ENCODE measurements at places on chromosomes 4 and X.
A peak's percentile ranks its signal among the peaks of the same experiment; 100 is the strongest.

GRCh38 chr4:186743261-186743660, 19.6 kb upstream of the FAT1 start:
- DNase-seq: no peak

DNA sequence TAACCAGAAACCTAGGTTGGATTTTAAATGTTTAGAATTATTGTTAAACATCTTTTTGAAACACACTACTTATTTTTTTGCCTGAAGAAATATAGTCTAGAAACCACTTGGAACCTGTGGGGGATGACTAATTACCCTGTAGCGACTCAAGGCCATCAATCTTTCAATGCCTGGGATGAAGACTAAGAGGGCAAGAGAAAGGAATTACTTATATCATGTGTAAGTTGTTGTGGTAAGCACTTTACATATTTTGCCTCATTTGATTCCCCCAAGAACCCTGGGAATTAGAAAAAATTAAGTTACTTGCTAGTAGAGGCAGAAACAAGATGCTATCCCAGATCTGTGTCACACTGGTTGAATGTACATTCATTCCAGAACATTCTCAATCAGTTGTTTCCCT, 170.9 kb upstream of the GRIA3 start:
- DNase-seq: peak; percentile 70

- DNase-seq: peak; percentile 22
These were observed 46.4 kb downstream of the PRPS1 start for GRCh38 chrX:107674480-107675364.

- no peak for DNase-seq
These were observed 9.2 kb downstream of the MAP9 start for GRCh38 chr4:155367608-155368007.

GRCh38 chrX:40095583-40096394, 2.0 kb downstream of the BCOR start:
- no peak for DNase-seq

GRCh38 chr4:7291372-7292114, 99.2 kb downstream of the SORCS2 start:
- DNase-seq: no peak

GRCh38 chr4:45776146-45776545, 347.7 kb downstream of the GABRG1 start:
- DNase-seq: no peak

DNA sequence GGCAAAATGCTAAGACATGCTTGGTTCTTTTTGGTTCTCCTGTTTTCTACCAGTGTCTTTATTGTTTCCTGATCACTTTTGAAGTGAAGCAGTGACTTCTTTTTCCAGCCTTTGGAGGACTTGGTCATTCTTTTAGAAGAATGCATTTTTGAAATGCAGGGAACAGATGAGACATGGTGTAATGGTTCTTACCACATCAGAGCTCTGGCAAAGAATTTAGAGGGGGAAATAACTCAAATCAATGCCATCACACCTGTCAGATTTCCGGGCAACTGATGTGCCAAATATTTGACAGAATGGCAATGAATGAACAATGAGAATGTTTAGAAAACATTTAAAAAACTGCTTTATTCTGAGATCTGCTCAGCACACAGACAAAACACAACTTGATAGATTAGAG, 519.6 kb downstream of the IQCM start:
- DNase-seq: no peak

- DNase-seq: no peak
These were observed 353.1 kb upstream of the CLNK start for GRCh38 chr4:11037637-11038036.

DNA sequence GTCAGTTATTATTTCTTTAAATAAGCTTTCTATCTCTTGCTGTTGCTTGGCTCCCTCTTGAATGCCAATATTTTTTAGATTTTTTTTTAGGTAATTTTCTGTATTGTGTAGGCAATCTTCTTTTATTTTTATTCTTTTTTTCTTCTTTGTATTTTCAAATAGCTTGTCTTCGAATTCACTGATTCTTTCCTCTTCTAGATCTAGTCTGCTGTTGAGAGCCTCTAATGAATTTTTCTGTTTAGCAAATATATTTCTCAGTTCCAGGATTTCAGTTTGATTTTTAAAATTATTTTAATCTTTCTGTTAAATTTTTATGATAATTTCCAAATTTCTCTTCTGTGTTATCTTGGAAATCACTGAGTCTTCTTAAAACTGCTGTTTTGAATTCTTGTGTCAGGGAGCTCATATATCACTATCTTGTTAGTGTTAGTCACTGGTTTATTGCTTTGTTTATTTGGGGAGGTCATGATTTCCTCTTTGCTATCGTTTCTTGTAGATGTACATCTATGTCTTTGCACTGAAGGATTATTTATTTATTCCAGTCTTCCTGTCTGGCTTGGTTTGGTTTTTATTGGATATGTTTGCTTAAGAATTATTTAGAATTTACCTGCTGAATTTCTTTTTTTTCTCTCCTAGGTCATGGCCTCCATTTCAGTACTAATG, 39.9 kb upstream of the GPRIN3 start:
- no peak for DNase-seq

DNA sequence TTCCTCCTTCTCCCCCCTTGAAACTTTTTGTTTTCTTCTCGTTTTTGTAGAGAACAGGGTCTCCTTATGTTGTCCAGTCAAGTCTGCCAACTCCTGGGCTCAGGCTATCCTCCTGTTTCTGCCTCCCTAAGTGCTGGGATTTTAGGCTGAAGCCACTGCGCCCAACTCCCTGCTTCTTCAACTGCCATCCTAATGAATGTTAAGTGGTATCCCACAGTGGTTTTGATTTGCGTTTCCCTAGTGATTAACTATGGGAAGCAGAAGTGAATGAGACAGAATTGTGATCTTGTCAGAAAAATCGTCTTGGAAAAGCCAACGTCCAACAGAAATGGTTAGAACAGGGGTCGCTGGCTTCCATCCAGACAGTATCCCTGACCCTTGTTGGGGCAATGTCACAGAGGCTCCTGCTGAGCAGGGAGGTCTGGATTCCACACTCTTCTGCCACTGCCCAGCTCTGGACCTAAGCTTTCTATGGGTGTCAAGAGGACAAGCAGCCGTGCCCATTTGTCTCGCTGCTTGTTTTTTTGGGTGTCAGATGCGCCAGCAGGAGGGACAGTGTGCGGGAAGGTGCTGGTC, 869 bp upstream of the ADD1 start:
- DNase-seq: no peak

DNA sequence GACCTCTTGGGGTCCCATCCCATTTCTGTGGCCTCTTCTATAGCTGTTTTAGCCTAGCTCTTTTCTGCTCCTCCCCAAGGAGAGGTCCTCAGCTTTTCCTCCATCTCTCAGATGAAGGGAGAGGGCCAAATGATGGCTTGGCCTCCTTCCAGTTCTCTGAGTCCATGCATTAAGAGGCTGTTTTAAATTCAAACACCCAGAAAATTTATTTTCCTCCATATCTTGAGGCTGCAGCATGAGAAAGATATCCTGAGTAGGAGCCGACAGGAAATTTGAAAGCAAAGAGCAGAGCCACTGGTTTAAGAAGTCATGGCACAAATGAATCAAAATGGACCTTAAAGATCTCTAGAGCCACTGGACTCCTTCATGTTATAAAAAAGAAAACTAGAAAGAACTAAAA, 558.8 kb downstream of the MID1IP1 start:
- DNase-seq: no peak

GRCh38 chr4:73067971-73068394, 1.5 kb downstream of the COX18 start:
- DNase-seq: peak; percentile 7

- DNase-seq: no peak
These were observed 14.9 kb upstream of the CDKN2AIP start for GRCh38 chr4:183429489-183429888.

DNA sequence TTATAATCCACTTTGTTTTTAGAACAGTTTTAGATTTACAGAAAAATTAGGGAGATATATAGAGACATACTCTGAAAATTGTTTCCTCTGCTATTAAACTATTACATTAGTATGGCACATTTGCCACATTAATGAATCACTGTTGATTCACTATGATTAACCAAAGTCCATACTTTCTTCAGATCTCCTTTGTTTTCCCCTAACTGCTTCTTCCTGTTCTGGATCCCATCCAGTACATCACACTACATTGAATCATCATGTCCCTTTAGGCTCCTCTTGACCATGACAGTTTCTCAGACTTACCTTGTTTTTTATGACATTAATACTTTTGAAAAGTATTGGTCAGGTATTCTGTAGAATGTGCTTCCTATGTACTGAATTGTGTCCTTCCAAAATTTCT, 109.2 kb upstream of the EDNRA start:
- DNase-seq: peak; percentile 69

- DNase-seq: no peak
These were observed 17.8 kb upstream of the ARSJ start for GRCh38 chr4:113997206-113997605.

DNA sequence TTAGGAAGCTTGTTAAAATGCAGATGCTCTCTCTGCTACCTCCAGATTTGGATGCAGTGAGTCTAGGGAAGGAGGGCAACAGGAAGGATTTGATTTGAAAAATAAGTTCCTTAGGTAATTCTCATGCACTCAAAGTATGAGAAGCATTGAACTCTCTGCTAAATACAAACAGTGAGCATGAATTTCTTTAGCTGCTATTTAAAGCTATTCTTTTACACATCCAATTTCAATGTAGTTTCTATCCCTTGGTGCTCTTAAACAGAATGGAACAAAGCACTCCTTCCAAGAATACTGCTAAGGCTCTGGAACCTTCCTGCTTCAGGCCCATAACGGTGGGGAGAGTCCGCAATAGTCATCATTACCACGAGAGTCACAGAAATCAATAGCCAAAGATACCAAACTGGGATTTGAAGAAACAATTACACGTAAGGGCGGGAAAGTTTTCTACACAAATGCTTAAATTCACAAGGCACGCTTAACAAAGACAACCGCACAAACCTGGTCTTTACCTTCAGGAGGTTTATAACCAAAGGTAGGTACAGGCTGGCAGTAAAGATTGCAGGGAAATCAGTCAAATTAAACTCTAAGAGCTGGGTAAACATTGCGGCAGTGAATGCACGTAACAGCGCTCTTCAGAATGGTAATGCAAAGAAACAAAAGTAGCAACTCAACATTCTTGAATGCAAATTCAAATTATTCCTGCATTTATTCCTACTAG, 123.2 kb upstream of the NAP1L5 start:
- no peak for DNase-seq

GRCh38 chrX:110723844-110724243, 71.8 kb downstream of the CHRDL1 start:
- no peak for DNase-seq

DNA sequence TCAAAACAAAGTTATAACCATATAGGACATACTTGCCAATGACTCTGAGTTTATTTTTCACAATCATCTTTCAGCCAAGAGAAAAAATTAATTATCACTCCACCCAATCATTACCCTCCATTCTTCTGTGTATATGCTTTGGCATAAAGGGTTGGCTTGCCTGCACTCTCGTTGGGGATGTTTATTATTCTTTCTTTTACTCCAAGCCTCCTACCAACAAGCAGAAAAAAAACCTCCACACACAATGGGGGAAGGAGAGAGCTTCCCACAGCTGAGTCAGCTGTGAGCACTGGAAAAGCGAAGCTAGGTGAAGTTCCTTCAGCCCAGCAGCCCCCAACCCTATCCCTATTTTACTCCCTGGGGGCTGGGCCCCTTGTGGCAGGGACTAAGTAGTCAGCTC, 1.5 kb downstream of the OPHN1 start:
- DNase-seq: no peak

DNA sequence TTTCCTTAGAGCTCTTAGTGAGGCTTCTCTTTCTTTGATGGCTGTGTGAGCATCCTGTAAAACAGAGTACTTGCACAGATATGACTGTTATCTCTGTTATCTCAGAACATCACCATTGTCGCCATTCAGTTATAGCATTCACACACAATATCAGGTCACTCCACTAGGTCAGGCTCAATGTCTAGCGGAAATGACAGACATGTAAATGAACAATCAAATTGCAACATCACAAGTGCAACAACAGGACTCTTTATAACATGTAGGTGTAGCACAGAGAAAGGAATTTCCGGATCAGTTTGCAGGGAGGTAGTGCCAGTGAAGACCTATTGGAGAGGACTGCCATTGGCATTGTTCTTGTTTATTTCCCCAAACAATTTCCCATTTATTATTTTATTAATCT, 43.2 kb upstream of the IGSF1 start:
- DNase-seq: no peak

- DNase-seq: no peak
These were observed 484.5 kb downstream of the PDGFC start for GRCh38 chr4:156487107-156487506.

DNA sequence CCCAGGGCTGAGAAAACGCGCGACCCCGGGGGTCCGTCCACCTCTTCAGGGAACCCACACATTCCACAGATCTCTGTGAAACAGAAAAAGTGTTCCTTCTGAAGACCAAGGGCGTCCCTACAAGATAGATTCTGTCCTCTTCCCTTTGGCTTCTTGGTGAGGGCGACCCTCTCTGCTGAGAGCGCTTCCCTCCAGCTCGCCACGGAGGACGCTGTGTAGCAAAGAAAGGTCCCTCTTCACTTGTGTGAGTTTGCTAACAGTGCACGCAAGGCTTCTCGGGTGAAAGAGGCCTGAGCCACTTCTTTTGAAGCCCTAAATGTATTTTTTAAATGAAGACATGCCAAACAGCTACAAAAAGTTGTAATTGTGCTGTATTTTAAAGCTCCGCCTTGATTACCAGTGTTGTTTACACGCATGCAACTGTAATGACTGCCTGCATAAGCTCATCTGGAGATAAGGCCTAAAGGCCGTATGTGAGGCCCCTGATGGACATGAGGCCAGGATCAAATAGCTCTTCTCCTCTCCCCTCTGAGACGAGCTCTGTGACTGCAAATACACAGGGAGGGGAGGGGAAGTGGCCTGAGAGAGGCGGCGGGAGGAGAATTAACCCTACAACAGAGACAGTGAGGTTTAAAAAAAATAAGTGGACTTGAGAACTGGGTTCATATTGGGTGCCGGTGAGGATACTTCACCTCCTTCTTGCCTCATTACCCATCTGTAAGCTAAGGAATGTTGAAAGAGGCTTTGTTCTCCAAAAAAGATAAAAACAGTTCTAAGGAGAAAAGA, 95.5 kb downstream of the SOWAHB start:
- DNase-seq: peak; percentile 50

DNA sequence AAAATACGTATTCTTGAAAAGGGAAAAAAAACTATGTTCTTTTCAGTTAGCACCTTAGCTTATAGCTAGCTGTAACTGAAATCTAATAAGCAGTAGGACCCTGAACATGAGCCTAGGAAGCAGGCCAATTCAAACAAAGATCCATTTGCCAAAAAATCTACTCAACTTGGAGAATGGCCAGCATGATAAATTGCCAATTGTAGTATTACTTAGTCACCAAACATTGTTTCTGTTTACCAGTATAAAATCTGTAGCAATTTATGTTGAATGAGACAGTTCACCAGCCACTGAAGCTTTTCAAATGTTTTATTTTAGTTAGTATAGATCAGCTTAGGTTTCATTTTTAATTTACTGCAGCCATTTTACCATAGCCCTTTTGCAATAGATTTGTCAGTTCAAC, 323.6 kb upstream of the DIPK2B start:
- peak; percentile 73 for DNase-seq

GRCh38 chr4:141565379-141566089, 70.8 kb upstream of the IL15 start:
- DNase-seq: no peak

DNA sequence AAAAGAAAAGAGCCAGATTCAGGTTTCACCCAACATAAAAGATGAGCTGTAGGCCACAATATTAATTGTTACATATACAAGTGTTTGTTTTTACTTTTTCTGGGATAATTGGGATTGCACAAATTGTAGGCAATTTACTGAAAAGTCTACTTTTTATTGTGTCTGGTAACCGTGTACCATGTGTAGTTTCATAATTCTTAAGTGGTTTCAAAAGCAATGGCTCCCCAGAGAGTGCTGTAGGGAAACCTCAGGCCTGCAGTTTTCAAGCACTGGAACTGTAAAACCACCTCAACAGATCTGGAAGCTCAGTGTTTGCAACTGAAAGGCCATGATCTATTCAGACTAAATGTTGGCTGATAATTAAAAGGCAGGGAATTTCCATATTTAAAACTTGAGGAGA, 53.9 kb upstream of the MMAA start:
- peak; percentile 30 for DNase-seq

Data from fibroblast of skin of right quadriceps (primary cell).